ENCODE measurements at places on chromosomes 4 and X. TPM values are rescaled to one million over a fixed set of nuclear protein-coding genes. Genes with fewer than 3 reads are reported as not detected.

CPZ gene
- not detected for polyA plus RNA-seq

TMPRSS11B gene
- 2.0 TPM for polyA plus RNA-seq

HSD17B13 gene
- not detected for polyA plus RNA-seq

GRCh38 chrX:43505769-43506168, 150.3 kb upstream of the MAOA start:
- peak; percentile 4 for DNase-seq

All from keratinocyte (primary cell).